ENCODE measurements at places on chromosomes 2 and 18. TPM values are rescaled to one million over a fixed set of nuclear protein-coding genes. Genes with fewer than 3 reads are reported as not detected.

DNA sequence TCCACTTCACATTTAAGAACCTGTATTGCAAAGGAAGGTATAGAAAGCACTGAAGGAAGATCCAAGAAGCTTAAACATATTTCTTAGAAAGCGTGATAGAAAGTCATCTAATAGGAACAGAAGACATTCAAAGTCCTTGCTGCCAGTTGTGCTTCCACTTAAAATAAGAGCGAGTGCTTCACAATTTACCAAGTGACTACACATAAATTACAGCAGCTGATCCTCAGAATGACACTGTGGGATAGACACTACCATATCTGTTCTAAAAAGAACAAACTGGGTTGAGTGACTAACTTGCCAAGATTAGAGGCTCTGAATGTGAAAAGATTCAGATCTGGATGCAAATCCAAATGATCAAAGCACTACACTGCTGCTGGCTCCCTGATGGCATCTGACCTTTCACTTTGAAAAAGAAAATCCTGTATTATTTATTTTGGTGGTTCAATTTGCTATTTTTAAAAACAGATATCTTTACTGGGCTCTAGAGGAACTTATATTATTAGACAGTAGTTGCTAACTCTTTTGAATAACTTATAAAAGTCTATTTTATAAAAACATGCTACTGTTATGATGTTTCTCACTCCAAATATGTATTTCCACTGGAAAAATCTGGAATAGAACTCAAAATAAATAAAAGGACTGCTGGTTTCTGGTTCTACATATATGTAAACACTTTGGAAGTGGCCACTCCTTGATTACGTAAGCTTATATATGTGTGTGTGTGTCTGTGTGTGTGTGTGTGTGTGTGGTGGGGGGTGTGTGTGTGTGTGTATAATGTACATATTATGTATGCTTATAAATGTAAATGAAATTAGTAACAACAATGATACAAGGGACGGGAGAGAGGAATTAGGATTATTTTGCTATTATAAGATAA lies 57.4 kb downstream of the KIDINS220 start:
- DNase-seq: no peak

DNA sequence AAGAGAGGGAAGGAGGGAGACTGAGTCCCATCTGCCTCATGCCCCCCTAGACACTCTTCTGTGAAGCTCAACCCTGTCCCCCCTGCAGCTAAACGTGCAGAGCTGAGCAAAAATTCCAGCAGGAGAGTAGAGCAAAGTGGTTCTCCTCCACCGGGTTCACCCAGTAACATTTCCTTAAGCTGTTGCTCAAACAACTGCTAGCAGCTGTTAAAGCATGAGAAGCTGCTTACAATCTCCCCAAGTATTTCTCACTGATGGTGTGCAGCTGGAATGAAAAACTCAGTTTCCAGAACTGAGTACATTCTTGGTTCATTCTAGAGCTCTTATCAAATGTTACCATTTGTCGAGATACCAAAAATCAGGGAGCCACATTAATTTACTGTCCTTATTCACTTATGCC lies 92.3 kb downstream of the STK39 start:
- DNase-seq: no peak

GRCh38 chr18:416930-417329 lies 83.6 kb downstream of the COLEC12 start:
- no peak for DNase-seq

Gene ZNG1B
- 30.5 TPM for total RNA-seq

DNA sequence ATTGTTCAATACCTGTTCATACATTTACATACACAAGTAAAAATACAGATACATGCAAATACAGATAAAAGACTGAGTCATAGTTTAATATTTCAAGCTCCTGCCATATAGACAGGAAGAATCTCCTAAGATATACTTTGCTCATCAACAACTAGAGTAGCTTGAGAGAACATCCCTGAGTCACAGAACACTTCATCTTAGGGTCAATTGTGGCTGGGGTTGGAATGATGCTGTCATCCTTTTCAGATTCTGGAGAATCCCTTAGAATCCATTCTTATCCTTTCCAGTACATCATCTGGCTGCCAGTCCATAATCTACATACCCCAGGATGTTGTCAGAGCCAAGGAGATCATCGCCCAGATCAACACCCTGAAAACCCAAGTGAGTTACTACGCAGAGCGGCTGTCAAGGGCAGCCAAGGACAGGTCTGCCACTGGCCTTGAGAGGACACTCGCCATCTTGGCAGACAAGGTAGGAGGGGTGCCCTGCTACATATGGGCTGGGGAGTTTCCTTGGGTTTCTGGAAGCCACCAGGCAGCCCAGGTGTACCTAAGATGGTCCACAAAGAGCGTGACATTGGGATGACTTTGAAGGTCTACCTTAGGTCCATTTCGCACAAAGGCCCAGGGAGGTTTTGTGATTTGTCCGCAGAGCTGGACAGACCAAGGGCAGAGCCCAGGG lies 55.7 kb downstream of the COA5 start:
- DNase-seq: peak; percentile 87

DNA sequence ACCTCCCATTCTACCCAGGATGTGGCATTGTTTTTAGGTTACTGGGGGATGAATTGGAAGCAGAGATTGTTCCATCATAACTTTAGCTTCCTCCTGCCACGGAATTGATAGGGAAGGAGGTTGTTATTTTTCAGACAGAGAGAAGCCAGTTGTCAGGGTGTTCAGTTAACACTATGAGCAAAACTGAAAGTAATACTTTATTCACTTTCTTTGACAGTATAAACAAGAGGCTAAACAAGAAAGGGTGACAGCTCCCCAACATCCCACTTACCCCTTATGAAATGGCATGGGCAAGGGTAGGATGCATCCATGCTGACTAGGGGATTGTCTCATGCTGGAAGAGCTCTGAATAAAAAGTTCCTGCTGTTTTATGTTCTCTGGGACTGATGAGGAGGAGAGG lies 36.4 kb upstream of the GAREM1 start:
- DNase-seq: no peak

DNA sequence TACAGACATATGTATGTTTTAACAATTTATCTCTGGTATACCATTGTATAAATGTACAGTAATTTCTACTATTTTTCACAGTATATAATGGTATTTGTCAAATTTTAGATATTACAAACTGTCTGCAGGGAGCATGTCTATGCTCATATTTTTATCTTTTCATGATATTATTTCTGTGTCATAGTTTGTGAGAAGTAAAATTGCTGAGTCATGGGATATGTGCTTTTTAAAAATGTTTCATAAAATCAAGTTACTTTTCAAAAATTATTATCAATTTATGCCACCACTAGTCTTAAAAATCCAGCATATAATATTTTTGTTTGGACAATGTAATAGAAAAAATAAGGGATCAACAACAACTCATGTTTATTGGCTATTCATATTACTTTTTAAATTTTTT lies 9.1 kb upstream of the ZNF804A start:
- no peak for DNase-seq

- no peak for DNase-seq
Observed at GRCh38 chr2:197711578-197711977, 6.4 kb downstream of the MARS2 start.

DNA sequence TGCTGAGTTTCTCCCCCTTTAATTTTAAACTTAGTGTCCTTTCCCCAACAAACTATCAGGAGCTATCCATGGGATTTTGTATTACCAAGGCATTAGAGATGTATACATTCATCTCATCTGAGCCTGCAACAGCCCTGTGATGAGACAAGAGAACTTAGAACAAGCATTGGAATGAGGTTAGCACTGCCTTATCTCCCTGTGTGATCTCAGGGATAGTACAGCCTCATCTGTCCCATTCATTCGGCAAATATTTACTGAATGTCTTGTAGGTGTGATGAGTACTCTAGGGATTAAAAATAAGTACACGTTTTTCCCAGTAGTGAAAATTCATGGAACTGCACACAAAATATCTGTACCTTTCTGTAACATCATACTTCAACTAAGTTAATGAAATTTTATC lies 45.6 kb downstream of the PAIP2B start:
- DNase-seq: peak; percentile 47

Gene SLC38A11
- total RNA-seq: 1.5 TPM

- peak; percentile 66 for DNase-seq
Observed at GRCh38 chr2:226660526-226660925, 139.1 kb downstream of the IRS1 start.

DNA sequence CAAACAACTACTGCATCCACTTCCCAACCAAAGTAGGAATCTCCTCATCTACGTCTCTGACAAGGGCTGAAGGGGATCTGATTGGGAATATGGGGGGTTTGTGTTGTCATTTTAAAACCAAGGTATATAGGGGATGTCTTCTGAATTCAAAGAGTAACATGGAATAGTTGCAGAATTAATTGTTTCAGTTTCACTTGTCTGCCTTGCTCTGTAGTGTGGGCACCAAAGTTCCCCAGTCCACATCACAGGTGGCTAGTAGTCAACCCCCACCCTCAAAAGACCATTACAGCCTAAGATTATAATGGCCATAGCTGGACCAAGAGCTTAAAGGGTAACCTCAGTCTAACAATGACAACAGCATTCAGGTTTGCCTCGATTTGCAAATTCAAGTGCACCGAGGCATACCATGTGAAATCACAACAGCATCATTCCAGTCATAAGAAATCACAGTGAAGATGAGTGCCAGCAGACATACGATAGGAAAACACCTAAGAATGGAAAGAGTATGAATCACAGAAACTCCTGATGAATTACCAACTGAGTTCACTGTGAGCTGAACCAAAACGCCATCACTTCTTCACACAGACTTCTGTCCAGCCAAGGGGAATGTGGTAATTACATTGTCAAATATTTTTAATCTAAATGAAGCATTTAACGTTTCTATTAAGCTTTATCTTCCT lies 52.4 kb downstream of the MYO5B start:
- no peak for DNase-seq

GRCh38 chr2:69170661-69171060 lies 157.7 kb downstream of the ANTXR1 start:
- DNase-seq: no peak

Gene CDK15
- 19.8 TPM for total RNA-seq

Gene GALNT3
- total RNA-seq: 0.39 TPM

Gene SERPINB7
- total RNA-seq: 167 TPM

DNA sequence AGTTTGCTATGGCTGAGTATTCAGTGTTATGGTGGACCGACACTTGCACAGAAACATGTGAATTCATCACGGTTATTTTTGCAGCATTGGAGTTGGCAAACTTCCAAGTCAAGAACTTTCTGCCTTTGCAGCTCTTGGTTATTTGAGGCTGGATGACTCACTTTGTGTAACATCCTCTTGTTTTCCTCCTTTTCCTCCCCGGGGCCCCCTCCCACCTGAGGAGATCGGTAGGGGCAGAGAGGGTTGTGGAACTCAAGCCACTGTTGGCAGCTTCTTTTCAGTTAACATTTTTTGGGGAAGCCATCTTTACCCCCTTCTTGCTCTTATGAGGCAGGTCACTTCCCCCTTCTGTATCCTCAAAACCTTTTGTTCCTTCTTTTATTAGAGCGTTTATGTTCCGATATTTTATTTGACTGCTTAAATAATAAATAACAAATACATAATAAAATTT lies 48.6 kb downstream of the DDX1 start:
- DNase-seq: peak; percentile 64

DNA sequence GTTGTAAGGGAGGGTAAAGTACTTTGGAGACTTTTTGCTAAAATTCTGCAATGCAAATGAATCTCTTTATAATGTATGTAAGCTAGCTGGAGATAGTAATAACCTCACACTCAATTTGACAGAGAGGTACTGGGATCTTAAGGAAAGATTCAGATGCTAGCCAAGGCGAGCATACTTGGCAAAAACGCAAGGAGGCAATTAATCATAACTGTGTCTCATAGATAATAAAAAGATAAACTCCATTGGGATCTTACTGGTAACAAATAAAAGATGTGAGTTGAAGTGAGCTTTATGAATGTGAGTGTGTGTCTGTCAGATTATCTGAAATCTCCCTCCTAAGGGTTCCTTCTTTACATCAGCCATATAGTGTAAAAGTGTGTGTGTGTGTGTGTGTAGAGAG lies 533.0 kb downstream of the TMX3 start:
- peak; percentile 23 for DNase-seq

GRCh38 chr2:215937190-215937589 lies 76.2 kb downstream of the MREG start:
- DNase-seq: no peak

Gene CCL20
- total RNA-seq: not detected

Gene SANBR
- 7.8 TPM for total RNA-seq

DNA sequence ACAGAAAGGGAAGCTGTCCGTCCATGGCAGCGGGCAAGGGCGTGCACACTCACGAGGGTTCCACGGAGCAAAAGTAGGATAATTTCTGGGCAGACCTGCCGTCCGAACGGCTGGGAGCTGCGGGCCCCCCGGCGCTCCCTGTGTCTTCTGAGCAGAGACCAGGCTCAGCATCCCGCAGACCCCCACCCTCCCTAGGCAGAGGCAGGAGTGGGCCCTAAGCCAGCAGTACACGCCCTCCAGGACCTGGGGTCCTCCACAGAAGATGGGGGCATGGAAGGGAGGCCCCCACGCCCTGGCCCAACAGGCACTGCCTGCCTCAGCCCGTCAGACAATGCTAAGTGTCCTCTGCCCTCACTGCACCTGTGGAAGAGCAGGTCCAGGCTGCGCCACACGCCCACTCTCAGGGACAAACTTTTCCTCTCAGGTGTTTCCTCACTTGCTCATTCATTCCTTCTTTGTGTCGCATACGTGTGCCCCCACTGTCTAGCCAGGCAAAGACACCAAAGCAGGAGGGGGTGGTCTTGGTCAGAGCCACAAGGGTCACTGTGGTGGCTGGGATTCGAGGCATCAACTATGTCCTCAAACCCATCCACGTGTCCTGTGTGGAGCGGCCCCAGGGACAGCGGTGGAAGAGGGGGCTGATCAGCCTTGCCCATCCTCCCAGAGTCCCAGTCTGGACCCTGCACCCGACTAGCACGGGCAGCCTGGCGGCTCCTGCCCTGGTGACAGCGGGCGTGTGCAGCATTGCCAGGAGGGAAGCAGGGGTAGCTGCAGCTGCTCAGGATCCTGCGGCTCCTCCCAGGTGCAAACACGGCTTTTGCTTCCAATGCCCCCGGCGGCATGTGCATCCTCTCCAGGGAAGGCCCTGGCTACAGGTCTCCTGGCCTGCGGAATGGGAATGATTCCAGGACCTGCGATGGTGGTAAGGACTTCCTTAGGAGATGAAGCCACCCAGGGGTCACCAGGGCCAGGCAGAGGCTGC lies 2.4 kb upstream of the GPC1 start:
- no peak for DNase-seq

GRCh38 chr2:190655113-190655512 lies 6.2 kb downstream of the NAB1 start:
- DNase-seq: no peak
